Left lung (tissue), 14 donors: ENCODE measurements at places on chromosomes 5 and 9. TPM values are rescaled to one million over a fixed set of nuclear protein-coding genes. Genes with fewer than 3 reads are reported as not detected.

The ARL14EPL gene
- not detected for polyA plus RNA-seq

The PCDHB9 gene
- polyA plus RNA-seq: 5.1 TPM

The DNAH5 gene
- 2.9 TPM for polyA plus RNA-seq

The PCDHA1 gene
- polyA plus RNA-seq: 0.09 TPM

The GPR150 gene
- not detected for polyA plus RNA-seq

The RGS7BP gene
- polyA plus RNA-seq: 28.9 TPM

The DOCK8 gene
- polyA plus RNA-seq: 8.6 TPM

The PITX1 gene
- polyA plus RNA-seq: 0.68 TPM

The FBXW11 gene
- 52.3 TPM for polyA plus RNA-seq

The MLANA gene
- 1.5 TPM for polyA plus RNA-seq

The FBXL7 gene
- 29.0 TPM for polyA plus RNA-seq

The CDH12 gene
- 6.5 TPM for polyA plus RNA-seq

The ENTPD2 gene
- 2.0 TPM for polyA plus RNA-seq

The IFNK gene
- not detected for polyA plus RNA-seq

The SRD5A1 gene
- polyA plus RNA-seq: 13.0 TPM

The ITGA1 gene
- polyA plus RNA-seq: 93.5 TPM

The CSF1R gene
- 26.5 TPM for polyA plus RNA-seq

The DNAJA1 gene
- 233 TPM for polyA plus RNA-seq

The KLF4 gene
- 35.0 TPM for polyA plus RNA-seq

The CHSY3 gene
- polyA plus RNA-seq: 5.0 TPM

The LTC4S gene
- 3.8 TPM for polyA plus RNA-seq

The TAF11L9 gene
- not detected for polyA plus RNA-seq

The VCAN gene
- 597 TPM for polyA plus RNA-seq

The SPINK4 gene
- not detected for polyA plus RNA-seq

The ANXA2R gene
- polyA plus RNA-seq: 1.9 TPM

The CDX1 gene
- polyA plus RNA-seq: 0.34 TPM

The SERF1A gene
- polyA plus RNA-seq: 5.0 TPM

The FBLL1 gene
- 0.60 TPM for polyA plus RNA-seq

The TGFBI gene
- polyA plus RNA-seq: 133 TPM

The RAD23B gene
- 120 TPM for polyA plus RNA-seq

The CCT5 gene
- polyA plus RNA-seq: 179 TPM

The CKS2 gene
- 70.4 TPM for polyA plus RNA-seq

The ST8SIA4 gene
- 10.7 TPM for polyA plus RNA-seq

The RNF180 gene
- 11.5 TPM for polyA plus RNA-seq
